Ureter (tissue), 1 donor: ENCODE measurements at places on chromosomes 4 and X. TPM values are rescaled to one million over a fixed set of nuclear protein-coding genes. Genes with fewer than 3 reads are reported as not detected.
A peak's percentile ranks its signal among the peaks of the same experiment; 100 is the strongest.

DNA sequence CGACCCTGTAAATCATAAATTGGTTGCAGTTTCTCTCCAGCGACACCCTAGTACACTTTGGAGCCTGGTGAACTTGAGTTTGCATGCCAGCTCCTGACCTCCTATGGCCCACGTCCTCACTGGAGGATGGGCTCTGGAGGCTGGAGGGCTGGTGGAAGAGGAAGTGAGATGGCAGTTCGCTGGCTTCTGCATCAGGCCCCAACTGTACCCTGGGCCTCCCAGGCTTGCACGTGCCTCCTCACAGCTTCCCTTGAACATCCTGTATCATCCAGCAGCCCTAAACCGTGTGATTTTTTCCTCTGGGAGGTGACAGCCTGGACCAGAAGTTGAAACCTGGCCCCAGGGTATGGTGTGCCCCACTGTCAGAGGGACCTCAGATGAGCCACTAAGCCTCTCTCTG is 78.5 kb downstream of the HTRA3 start:
- DNase-seq = no peak

Gene FANCB
- total RNA-seq = 1.8 TPM

DNA sequence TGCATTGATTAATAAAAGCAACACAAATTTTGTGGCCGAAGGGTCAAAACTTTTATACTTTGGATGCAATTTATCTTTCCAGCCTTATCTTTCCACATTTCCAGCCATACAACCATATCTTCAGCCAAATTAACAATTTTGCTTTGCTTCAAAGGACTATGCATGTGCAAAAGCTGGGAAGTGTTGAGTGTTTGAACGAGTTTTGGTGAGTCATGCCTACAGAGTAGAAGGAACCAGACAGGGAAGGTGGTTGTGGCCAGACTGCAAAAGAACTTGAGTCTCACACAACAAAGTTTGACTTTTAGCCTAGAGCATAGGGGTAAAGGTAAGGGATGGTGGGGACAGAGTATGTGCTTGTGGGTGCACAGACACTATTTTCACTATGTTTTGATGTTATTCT is 53.0 kb upstream of the GABRA2 start:
- no peak for DNase-seq

Gene KLHL4
- 0.49 TPM for total RNA-seq

- no peak for DNase-seq
Observed at GRCh38 chr4:106565727-106566126, 197.1 kb upstream of the GIMD1 start.

DNA sequence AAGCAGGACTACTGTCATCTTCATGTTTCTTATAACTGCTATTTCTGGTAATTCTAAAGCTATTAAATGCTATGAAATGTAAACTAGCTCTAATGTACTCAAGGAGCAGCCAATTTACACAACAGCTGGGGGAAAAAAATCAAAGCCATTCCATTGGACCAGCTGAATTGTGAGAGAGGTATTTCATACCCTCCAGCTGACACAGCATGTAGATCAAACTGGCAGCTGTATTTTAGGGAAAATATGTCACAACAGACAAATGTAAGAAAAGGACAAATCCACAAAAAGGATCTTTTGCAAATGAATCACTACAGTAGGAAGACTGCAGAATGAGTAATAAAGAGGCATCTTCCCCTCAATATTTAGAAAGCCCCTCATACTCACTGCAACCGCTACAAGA is 65.2 kb upstream of the FAM47B start:
- no peak for DNase-seq

Gene FMR1NB
- total RNA-seq = not detected

DNA sequence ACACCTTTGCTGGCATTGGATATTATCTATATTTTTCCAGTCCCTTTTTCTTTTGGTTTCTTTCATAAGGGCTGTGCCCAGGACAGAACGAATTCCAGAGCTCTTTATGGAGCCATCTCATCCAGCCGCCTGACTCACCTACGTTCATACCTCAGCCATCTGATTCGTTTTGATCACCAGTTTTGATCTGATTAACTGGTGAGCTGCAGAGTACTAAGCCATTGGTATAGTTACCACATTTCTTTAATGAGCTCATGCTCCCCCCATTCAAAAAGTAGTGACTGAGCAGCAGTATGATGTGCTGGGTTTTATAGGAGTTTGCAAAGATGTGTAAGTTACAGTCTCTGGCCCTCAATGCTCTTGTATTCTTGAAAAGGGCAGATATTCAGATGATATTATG is 43.0 kb upstream of the CDKN2AIP start:
- DNase-seq = no peak

Gene ATP8A1
- 12.5 TPM for total RNA-seq

DNA sequence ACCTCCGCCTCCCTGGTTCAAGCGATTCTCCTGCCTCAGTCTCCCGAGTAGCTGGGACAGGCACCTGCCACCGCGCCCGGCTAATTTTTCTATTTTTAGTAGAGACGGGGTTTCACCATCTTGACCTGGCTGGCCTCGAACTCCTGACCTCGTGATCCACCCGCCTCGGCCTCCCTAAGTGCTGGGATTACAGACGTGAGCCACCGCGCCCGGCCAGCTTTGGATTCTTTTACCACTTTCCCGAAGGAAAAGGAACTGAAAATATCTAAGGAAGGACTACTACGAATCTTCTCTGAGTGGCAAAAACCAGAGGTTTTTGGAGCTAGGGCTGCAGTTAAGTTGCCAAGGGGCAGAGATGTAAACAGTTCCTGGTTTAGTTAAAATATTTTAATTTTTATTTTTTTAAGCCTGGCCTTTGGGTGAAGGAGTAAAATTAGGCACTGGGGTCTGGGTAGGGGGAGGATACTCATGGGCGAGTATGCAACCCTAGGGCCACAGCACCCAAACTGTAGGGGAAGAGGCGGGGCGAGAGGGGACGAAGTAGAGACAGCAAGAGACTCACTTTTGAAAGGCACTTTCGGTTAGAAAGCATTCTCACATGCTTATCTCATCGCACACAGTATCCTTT is 525 bp upstream of the CISD2 start:
- no peak for DNase-seq

DNA sequence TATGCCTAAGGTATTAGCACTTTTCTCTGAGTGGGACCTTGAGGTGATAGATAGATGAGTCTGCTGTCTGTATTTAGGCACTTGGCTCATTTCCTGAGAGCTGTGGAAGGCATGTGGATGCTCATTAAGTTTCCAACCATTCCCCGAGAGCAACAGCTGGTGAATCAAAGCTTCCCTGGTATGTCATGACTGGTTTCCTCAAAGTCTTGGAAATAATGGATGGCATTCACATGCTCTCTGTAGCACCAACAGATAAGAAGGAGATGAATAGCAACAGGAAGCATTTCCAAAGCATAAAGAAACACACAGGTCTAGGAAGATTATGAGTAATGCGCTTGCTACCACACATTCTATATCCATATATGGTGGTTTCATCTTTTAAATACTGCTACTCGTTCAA is 118.3 kb upstream of the ETNPPL start:
- no peak for DNase-seq

Gene ANOS1
- 2.3 TPM for total RNA-seq

- no peak for DNase-seq
Observed at GRCh38 chr4:109206620-109207019, 95.8 kb downstream of the COL25A1 start.

GRCh38 chr4:15109600-15109999 is 107.3 kb downstream of the CPEB2 start:
- no peak for DNase-seq

- no peak for DNase-seq
Observed at GRCh38 chr4:106746451-106746850, 289.7 kb downstream of the DKK2 start.

DNA sequence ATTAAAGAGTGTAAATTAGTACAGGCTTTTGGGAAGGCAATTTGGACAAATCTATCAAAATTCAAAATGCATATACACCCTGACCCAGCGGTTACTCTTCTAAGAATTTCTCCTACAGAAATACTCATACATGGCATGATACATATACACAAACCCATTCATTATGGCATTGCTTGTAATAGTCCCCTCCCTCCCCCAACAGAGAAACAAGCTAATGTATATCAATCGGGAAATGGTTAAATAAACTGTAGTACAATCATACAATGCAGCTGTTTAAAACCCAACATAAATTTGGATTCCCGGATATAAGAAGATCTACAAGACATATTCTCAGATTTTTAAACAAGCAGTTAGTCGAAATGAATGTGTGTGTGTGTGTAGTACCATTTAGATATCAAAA is 808 bp downstream of the HUWE1 start:
- DNase-seq = no peak

Gene PRDM8
- 8.3 TPM for total RNA-seq

DNA sequence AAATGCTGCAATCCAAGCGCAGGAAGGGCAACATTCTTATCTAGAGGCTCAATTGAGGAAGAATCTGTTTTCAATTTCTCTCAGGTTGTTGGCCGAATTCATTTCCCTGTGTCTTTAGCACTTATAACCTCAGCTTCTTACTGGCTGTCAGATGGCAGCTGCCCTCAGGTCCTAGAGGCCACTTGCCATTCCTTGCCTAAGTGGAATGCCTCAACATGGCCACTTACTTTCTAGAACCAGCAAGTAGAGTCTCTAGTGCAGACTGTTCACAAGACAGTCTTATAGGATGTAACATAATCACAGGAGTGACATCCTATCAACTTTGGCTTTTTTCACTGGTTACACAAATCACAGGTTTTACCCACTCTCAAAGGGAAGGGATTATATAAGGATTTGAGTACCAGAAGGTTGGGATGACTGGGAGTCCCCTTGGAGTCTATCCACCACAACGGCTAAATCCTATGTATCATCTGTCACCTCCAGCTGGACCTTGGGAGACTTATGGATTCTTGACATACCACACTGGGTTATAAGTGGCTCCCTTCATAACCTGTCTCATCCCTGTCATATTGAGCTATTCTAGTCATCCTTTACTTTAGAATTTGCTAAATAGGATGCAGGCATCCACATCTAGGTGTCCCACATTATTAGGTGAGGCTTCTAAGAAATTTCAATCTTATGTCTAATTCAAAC is 297.9 kb upstream of the CTSO start:
- no peak for DNase-seq

GRCh38 chrX:123084797-123085196 is 99.3 kb upstream of the GRIA3 start:
- DNase-seq = no peak

Gene APBB2
- 52.6 TPM for total RNA-seq

GRCh38 chr4:24394041-24394440 is 190.3 kb downstream of the DHX15 start:
- DNase-seq = no peak

- DNase-seq = peak; percentile 77
Observed at GRCh38 chrX:151970661-151971060, 3.8 kb downstream of the GABRE start.

Gene TNIP3
- total RNA-seq = 0.49 TPM

DNA sequence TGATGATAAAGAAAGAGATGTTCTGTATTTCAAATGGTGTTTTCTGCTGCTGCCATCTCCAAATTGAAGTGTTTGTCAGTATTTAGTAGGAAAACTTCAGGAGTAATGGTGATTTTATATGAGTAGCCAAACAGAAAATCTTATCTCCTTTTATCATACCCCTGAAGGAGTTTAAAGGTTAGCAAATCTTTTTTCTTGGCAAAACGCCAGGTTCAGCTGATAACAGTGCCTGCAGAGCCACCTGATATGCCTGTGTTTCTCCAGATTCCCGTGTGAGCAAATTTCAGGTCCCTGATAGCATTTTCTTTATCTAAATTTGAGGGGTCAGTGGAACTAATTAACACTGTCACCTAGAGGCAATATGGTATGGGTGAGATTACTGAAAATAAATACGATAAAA is 65.8 kb upstream of the ETNPPL start:
- no peak for DNase-seq

Gene ATP10D
- total RNA-seq = 35.7 TPM

Gene DCAF8L2
- not detected for total RNA-seq

Gene ATP7A
- total RNA-seq = 27.1 TPM

Gene GAB3
- total RNA-seq = 4.2 TPM

GRCh38 chrX:29941287-29941686 is 274.1 kb upstream of the MAGEB2 start:
- no peak for DNase-seq

Gene ZFYVE28
- 19.8 TPM for total RNA-seq

DNA sequence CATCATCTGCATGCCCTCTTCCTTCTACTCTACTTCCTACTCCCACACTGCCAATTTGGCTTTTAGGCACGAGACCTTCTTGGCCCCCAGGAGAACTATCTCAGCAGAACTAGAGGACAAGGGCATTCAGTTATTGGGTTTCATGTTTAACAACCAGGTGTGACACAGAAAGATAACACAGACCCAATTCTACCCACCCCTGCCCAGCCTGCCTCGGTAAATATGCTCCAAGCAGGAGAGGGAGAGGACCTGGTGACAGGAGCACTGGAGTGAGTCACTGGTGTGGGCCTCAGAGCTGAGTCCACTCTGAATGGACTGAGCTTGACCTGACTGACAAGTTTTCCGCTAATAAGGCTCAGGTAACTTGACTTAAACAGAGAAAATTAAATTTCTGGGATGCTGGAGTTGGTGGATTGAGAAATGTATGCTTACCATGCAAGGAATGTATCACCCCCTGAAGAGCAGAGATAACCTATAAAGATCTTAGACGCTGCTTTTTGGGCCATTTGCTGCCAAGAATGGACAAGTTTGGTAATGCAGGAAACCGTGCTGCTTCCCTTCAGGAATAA is 52.5 kb downstream of the CASP3 start:
- DNase-seq = peak; percentile 29

GRCh38 chr4:165070560-165070959 is 16.9 kb downstream of the TRIM75 start:
- DNase-seq = no peak

GRCh38 chrX:1502241-1502640 is 34.7 kb downstream of the P2RY8 start:
- DNase-seq = no peak

DNA sequence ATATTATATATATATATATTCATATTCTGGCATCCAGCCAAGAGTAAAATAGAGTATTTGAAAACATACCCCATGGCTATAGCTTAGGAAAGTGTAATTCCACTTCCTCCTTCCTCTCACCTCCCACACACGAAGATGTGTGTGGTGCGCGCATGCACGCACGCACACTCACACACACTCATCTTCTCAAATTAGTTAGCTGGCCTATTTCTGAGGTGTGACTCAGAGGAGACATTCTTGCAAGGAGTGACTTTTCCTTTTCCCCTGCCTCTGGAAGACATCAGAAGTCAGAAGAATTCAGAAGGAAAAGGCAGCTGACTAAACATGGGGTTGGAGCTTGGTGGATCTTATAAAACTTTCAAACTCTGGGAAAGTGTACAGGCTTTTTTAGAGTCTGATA is 8.8 kb downstream of the ENPEP start:
- no peak for DNase-seq

Gene MAP3K15
- not detected for total RNA-seq

Gene COX7B2
- not detected for total RNA-seq

Gene CT45A2
- not detected for total RNA-seq

Gene TRO
- 11.3 TPM for total RNA-seq
